CD4-positive, alpha-beta T cell treated with Interferon alpha-2 for 1 hour (primary cell): ENCODE measurements at places on chromosomes 16 and 17.

- DNase-seq = no peak
These were observed 18.8 kb downstream of the WNT9B start for GRCh38 chr17:46869975-46870803.

- DNase-seq = no peak
These were observed 178.4 kb upstream of the C17orf78 start for GRCh38 chr17:37197336-37197735.

DNA sequence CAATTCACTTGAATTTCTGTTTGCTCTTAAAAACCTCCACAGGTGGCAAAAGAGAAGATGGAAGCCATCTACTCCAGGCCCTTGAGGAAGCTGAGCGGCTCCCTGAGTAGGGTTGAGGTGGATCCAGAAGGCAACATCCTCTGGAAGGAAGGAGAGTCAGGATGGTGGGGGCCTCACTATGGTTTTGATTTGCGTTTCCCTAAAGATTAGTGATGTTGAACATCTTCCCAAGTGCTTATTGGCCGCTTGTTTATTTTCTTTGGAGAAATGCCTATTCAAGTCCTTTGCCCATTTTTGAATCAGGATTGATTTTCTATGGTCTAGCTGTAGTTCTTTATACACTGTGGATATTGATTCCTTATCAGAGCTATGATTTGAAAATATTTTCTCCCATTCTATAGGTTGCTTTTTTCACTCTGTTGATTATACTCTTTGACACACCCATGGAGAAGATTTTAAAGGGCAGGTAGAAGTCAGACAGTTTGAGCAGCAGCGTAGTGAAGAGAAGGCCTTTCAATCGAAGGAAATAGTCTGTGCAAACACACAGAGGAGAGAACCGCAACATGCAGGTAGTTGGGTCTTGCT is 58.6 kb downstream of the WSB1 start:
- no peak for DNase-seq

- no peak for DNase-seq
These were observed 16.5 kb upstream of the KCNH6 start for GRCh38 chr17:63506627-63507026.

GRCh38 chr17:40827746-40828453 is 5.5 kb upstream of the KRT10 start:
- DNase-seq = no peak

GRCh38 chr17:82103553-82104451 is 5.8 kb upstream of the FASN start:
- no peak for DNase-seq

DNA sequence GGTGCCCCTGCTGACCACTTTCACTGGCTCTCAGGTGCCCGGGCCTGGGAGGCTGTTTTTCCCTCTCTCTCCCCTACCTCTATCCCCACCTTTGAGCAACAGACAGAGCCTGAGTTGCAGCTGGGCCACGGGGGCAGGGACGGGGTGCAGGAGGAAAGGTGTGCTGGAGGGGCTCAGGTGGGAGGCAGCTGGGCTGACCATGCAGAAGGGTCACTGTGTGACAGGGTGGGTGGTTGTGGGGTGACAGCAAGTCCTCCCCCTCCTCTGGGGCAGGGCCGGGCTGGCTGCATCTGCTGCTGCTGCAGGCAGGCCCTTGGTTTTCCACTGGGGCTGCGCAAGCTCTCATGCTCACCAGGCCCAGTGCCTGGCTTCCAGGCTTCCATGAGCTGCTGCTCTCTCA is 6.6 kb downstream of the ZNF319 start:
- DNase-seq = no peak

DNA sequence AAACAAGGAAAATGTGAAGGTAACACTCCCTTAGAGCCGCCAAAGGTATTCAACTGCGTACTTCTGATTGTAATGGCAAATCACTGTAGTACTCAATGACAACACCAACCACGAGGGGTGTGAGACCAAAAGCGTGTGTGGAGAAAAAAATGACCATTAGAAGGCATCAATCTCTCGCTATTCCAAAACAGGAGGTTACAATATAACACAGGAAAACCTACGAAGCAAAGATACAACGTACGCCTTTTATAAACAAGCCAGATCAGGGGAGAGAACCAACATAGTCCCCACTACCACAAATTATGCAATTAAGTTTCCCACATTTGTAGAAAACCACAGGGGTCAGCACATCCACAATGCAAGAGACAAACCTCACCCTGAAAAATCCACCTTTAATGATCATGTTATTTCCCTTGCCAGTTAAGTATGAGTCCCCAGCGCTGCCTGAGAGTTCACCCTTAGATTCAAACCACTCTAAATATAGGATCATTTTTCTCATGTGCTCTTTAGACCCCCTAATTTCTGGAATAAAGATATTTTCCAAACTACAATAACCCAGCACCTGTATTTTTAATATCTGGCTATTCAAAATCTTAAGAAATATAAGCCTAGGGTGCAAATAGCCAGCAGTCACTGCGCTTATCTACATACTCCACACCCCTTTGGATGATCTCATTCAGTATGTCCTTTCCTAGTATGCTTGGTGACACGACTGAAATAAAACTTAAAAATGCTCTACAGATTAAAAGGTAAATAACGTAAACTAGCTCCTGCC is 12.4 kb downstream of the TEX14 start:
- no peak for DNase-seq

- DNase-seq = no peak
These were observed 10.3 kb downstream of the RFFL start for GRCh38 chr17:35053204-35053603.

DNA sequence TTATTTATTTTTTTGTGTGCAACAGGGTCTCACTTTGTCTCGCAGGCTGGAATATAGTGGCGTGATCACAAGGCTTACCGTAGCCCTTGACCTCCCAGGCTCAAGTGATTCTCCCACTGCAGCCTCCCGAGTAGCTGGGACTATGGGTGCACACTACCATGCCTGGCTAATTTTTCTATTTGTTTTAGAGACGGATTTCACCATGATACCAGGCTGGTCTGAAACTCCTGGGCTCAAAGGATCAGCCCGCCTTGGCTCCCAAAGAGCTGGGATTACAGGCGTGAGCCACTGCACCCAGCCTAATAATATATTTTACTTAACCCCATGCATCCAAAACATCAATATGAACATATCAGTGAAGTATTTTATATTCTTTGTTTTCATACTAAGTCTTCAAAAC is 2.0 kb downstream of the CCDC200 start:
- DNase-seq = no peak

DNA sequence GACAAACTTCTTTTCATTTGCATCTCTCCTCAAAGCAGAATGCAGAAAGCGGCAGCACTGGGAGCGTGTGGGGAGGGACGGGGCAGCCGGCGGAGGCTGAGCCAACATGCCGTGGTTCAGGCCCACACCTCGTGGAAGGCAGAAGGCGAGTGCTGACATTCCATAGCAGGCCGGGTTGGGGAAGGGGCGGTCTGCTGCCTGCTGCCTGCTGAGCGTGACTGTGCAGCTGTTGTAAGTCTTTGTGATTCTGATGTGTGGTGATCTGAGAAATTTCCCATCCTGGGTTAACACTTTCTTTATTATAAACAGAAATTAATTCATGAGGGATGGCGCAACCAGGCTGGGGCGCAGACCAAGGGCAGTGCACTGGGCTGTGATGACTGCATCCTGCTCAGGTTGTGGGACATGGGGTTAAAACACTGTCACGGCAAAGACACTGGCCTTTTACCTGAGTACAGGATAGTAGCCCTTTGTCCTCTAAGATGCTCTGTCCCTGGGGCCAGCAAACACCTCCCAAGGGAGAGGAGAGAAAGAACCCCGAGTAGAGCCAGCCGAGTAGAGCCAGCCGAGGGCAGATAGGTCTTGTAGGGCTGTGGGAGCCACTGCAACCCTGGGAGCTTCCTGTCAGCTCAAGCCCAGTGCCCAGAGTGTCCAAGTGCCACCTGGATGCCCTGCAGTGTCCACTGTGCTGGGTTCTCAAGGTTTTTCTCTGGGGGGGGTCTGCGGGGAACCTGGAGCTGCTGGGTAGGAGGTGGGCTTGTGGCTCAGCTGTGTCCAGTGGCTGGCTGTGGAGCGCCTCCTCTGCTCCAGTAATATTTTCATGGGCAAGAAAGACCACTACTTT is 8.8 kb upstream of the DNASE1 start:
- no peak for DNase-seq

GRCh38 chr17:27343977-27344607 is 50.2 kb downstream of the WSB1 start:
- no peak for DNase-seq

- DNase-seq = no peak
These were observed 153.5 kb upstream of the CIBAR2 start for GRCh38 chr16:85265810-85266209.

DNA sequence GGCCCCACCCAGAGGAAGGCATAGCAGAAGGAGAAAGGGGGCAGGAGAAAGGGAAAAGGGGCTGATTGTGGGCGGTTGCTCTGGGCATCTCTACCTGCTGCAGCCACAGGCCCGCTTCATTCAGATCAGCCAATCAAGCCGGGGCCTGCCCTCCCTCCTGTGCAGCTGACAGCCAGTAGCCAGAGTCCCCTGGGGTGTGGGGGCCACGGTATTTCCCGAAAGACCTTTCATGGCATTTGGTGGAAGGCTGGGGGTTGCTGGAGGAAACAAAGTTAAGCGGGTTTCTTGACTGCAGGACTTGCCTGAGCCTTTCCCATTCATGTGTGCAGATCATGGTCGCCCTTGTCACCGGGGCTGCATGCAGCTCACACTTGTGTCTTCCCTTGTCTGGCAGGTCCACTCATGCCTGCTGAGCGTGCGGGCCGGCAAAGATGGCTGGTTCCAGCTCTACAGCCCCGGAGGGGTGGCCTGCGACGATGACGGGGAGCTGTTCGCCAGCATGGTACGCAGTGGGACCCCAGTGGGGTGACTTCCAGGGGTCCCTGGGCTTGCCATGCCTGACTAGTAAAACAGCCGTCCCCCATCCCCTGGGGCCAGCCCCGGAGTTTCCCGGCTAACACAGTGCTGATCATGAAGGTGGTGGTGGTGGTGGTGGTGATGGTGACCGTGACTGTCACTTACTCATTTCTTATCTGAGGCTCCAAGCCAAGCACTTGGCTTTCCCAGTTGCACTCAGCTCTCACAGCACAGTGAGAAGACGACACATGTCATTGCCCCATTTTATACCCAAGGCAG is 82.7 kb upstream of the PLCG2 start:
- no peak for DNase-seq

GRCh38 chr16:64321066-64321465 is 800.8 kb downstream of the CDH11 start:
- DNase-seq = no peak

DNA sequence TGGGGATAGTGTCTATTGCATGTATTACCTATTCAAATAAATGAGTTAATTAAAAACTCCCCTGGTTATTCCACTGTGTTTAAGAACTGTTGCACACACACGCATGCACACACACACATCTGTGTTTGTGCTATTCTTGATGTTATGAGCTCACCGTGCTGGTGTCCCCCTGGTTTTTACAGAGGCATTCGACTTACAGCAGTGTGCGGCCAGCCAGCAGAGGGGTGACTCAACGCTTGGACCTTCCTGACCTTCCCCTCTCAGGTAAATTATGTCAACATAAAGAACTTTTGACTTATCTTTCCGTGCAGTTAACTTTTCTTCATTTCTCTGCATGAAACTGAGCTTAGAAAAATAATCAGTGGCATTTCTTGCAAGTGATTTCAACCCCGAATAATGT is 214.0 kb downstream of the LGALS9B start:
- no peak for DNase-seq

- DNase-seq = no peak
These were observed 111.3 kb downstream of the TRIM37 start for GRCh38 chr17:58995247-58995940.

GRCh38 chr17:46991617-46992016 is 12.6 kb upstream of the RPRML start:
- no peak for DNase-seq

GRCh38 chr17:29707212-29707571 is 84.5 kb upstream of the CORO6 start:
- no peak for DNase-seq

DNA sequence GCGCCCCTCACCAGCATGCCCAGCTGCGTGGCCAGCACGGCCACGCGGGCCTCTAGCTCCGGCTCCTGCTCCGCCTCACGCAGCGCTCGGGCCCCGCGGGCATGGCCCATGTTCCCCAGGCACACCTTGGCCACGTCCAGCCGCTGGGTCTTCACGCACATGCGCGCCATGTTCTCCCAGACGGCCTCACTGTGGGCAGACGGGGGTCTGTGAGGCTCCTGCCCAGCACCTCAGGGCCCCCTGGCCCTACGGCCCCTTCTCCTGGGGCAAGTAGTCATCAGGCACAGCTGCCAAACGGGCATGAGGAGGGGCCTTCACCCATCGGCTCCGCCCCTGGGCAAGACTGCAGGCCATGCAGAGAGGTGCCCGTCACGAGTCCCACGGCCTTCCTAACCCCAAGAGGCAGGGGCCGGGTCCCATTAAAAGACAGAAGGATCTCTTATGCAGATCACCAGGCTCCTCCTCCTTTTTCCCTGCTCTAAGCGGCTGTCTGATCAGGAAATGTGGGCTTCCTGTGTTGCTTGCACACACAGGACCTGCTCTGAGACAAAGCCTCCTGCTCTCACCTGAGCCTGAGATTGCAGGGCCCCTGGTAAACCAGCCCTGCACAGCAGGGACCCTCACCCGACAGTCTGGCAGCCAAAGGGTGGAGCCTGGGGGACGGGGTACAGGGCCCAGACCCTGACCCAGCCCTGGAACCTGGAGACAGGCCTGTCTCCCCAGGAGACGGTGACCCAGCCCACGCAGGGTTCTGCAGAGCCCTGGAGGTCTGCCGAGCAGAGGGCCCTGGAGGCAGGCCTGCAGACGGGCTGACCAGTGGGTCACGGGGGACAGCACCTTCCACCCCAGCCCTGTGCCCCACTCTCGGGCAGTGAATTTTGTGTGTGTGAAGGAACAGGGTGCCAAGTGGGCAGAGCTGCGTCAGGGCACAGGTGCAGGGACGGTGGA is 6.6 kb upstream of the TMEM204 start:
- DNase-seq = no peak

- DNase-seq = peak; percentile 81
These were observed 11.9 kb upstream of the NSRP1 start for GRCh38 chr17:30104575-30105339.

- no peak for DNase-seq
These were observed 3.3 kb upstream of the NUDT16L1 start for GRCh38 chr16:4689864-4690704.

DNA sequence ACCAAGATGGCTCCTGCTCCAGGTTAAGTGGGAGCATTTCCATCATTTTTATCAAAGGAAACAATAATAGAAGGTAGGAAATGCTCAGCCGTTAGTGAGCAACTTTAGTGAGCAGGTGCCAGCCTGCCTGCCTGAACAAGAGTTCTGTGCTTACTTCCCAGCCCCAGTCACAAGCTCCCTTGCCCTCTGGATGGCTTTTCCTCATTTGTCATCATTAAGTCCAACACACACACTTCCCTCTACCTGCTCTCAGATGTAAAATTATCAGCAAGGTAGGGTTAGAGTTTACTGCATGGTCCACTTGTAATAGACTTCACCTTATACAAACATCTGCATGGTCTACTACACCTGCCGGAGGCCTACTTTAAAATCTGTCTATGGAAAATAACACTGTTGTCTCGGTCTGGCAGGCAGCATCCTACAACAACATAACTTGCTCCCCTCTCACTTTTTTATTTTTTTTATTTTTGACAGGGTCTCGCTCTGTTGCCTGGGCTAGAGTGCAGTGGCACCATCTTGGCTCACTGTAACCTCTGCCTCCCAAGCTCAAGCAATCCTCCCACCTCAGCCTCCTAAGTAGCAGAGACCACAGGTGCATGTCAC is 12.7 kb downstream of the TEX2 start:
- DNase-seq = no peak
